ENCODE measurements at places on chromosomes 3 and 15. TPM values are rescaled to one million over a fixed set of nuclear protein-coding genes. Genes with fewer than 3 reads are reported as not detected.

The CCR2 gene
- total RNA-seq: not detected

The SCN11A gene
- 0.02 TPM for total RNA-seq

The FAM107A gene
- total RNA-seq: 0.18 TPM

The CNTN3 gene
- not detected for total RNA-seq

The GPR15 gene
- total RNA-seq: not detected

The RGMA gene
- total RNA-seq: 0.56 TPM

The IMPG2 gene
- not detected for total RNA-seq

The AMT gene
- 0.73 TPM for total RNA-seq

The CMC1 gene
- 45.9 TPM for total RNA-seq

The PLA2G4D gene
- not detected for total RNA-seq

The BBS4 gene
- total RNA-seq: 15.1 TPM

The CILP gene
- 0.24 TPM for total RNA-seq

The SLC24A5 gene
- total RNA-seq: not detected

The SNTN gene
- total RNA-seq: not detected

The FSIP1 gene
- total RNA-seq: 0.70 TPM

The ALG1L2 gene
- not detected for total RNA-seq

The LRRN1 gene
- not detected for total RNA-seq

The BFSP2 gene
- total RNA-seq: not detected

The TRIP4 gene
- 25.9 TPM for total RNA-seq

The MAP1A gene
- 0.57 TPM for total RNA-seq

The RETNLB gene
- not detected for total RNA-seq

The SKOR1 gene
- total RNA-seq: 0.05 TPM

The CCDC39 gene
- not detected for total RNA-seq

The SLC12A1 gene
- not detected for total RNA-seq

The HIGD2B gene
- not detected for total RNA-seq

Data from A549 treated with Mapracorat at 1 μM for 4 hours (cell line).